Spinal cord (tissue), 10 donors: ENCODE measurements at places on chromosomes 2 and 18.

DNA sequence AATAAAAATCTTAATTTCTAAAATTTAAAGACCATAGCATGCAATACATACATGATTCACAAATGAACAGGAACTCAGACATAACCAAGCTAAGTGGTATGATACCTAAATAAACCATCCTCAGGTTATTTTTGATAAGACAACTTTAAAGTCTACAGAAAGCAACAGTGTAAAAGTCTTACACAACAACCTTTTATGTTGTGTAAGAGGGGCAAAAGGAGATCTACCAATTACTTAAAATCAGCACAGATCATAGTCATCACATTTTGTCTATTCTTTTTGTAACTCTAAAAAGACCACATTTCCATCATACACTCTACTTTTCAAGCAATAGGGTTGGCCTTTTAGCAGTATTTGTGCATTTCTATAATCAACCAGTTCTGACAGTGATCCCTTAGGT, 16.3 kb downstream of the SP3 start:
- no peak for DNase-seq

- DNase-seq = no peak
These were observed 143.9 kb upstream of the CREB1 start for GRCh38 chr2:207385903-207386302.

DNA sequence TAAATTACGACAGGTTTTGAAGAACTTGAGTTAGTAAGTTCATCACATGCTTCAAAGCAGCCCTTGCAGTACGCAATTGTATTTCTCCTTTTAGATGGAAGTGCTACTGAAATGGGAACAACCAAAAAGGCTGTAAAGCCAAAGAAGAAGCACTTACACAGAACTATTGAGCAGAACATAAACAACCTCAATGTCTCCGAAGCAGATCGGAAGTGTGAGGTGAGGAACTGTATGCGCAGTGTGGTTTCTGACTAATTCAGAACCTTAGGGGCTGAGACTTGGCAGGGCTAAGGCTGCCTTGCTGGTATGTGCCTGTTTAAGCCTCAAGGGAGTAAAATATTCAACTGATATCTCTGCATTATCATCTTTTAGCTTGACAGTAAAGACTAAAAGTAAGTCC, 8.4 kb downstream of the NCAPH start:
- DNase-seq = no peak

DNA sequence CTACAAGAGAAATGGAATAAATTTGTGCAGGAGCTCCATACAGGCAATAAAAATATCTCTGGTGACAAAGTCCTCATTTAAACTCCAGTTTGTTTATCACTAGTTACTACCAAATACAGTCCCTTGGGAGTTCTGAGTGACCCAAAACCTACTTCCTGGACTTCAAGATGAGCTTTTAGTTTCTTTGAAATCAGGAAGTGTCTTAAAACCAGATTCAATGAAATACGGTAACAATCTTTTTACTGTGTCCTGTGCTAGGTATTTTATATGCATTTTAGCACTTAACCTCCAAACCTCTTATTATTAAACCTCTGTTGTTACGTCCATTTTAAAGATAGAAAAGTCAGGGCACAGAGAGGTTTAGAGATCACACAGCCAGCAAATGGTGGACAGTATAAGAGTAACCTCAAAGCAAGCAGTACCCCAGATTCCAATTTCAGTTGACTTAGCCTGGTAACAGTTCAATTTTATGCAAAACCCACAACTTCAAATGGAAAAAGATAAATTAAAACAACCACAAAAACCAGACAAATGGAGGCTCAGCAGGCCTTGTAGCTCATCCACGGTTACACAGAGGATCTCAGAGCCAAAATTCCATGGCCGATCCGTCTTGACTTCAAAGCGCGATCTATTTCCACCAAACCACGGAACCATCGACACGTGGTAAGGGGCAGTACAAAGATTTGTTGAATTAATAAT, 1.3 kb upstream of the KCMF1 start:
- DNase-seq = peak; percentile 19

- peak; percentile 38 for DNase-seq
These were observed 201.2 kb downstream of the SUCLG1 start for GRCh38 chr2:84257831-84258230.

GRCh38 chr2:71129902-71130151, 202 bp downstream of the MCEE start:
- DNase-seq = no peak

GRCh38 chr18:74479486-74480148, 16.5 kb upstream of the CNDP2 start:
- no peak for DNase-seq

DNA sequence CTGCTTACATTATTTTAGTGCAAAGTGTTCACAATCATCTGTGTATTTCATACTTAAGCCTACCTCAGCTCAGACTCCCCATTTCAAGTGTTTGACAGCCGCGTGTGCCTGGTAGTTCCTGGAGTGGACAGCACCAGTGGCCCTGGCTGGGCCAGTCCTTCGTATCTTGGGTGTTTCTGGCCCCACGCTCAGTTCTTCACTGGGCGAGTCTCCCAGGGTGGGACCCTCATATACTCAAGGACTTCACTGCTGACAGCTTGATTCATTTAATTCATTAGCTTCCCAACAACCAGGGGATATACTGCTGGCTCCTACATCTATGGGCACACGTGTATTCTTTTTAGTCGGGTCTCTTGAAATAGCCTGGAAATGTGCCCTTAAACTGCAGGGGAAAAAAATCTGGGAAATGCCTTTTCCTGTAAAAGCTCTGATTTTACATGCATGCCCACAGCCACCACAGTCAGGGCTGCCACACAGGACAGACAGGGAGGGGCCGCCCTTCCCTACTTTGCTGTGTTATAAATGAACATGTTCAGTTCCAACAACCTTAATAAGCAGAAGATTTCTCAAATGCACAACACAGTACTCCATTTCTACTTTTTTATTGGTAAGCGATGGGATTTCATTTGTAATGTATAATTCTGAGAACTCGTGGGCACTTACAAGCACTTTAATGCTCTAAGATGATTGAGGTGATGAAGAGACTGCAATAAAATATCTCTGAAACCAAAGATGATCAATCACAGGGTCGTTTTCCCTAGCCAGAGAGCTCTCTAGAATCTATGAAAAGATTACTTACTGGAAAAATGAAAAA, 205.5 kb upstream of the REV1 start:
- DNase-seq = no peak

GRCh38 chr2:65360441-65360840, 72.0 kb downstream of the SPRED2 start:
- no peak for DNase-seq

GRCh38 chr2:213766062-213766461, 481.8 kb downstream of the SPAG16 start:
- no peak for DNase-seq

DNA sequence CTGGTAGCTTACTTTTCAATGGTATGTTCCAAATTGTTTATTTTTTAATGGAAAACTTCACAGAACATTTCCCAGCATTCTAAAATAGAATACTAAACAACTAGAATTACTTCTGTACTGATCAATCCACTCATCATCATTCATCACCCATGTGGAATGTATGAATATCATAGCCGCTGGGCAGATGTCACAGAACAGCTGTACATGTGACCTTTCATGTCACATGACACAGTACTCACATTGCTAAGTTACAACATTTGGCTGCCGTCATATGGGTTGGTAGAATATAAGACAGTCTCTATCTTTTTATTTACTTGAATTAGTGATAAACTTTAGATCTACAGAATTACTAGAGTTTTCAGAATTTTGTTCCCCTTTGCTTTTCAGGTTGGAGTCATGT, 387.6 kb downstream of the ZEB2 start:
- DNase-seq = no peak

DNA sequence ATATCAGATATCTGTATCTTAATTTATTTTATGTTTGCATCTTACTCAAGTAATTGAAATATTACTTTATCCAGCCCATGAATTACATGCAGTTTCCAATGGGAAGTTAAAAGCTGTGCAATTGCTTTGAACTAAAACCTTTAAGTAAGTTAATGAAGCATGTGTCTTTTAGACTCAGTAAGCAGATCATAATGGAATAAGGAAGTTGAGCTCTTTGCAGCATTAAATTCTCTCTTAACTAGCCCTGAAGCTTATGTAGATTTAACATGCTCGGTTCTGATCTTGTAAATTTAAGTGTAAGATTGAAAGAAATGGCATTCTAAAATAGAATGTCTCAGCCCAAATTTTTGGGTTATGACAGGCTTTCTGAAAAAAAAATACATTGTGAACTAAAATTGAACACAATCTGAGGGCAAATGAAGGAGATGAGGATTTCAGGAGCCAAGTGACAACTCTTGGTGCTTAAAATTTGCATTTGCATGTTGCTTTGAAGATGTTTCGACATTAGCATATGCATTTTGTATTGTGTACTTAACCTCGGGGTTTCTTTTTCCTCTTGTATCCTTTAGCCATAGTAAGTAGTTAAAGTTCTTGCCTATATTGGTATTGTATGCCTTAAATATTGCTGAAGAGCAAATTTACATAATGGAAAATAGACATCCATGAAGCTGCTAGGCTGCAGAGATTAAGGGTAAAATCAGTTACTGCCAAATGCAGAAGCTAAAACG, 297.8 kb upstream of the KCNJ3 start:
- peak; percentile 55 for DNase-seq

GRCh38 chr2:99903981-99904380, 238.4 kb downstream of the AFF3 start:
- DNase-seq = no peak
